ENCODE measurements at places on chromosomes 1 and 21.

DNA sequence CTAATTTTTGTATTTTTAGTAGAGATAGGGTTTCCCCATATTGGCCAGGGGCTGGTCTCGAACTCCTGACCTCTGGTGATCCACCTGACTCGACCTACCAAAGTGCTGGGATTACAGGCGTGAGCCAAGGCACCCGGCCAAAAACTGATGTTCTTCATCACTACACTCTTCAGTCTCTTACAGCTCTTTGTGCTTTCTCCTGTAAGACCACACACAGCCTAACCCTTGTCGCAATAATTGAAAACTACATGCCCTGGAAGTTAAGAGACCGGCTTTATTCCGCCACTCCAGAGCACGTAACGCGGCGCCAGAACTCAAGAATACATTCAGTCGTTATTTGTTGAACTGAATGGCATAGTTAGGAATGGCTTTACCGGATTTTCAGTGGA, 552 bp downstream of the GPATCH4 start:
- DNase-seq = no peak

- peak; percentile 54 for DNase-seq
Observed at GRCh38 chr1:79695138-79695537, 688.6 kb upstream of the ADGRL4 start.

DNA sequence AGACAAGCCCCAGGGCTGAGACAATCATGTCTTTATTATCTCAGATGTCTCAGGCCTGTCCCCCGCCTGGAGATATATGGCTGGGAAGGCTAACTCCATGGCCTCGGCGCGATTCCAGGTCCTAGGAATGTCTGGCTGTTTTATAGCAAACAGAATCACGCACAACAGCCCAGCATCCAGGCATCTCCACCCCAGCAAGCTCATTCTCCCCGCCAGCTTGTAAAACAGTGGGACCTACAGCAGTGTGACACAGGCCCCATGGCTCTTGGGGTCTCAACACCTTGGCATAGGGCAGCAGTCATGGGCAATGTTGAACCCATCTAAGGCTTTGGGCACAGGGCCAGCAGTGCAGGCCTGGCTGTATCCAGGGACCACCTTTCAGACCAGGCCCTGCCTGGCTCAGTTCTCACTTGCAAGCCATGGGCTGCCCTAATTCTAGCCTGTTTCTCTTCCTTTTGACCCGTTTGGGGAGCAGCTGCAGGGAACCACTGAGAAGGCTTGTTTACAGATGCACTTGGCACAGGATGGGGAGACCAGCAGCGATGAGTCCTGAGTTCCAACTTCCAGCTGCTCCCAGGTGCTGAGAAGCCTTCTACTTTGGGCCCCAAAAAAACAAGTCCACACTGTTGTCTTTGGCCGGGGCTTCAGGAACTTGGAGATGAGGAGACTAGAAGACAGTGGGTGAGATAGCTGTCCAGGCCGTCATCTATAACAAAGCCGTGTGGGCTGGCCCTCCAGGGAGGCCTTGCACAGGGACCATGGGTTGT, 34.4 kb downstream of the WNT4 start:
- DNase-seq = no peak

DNA sequence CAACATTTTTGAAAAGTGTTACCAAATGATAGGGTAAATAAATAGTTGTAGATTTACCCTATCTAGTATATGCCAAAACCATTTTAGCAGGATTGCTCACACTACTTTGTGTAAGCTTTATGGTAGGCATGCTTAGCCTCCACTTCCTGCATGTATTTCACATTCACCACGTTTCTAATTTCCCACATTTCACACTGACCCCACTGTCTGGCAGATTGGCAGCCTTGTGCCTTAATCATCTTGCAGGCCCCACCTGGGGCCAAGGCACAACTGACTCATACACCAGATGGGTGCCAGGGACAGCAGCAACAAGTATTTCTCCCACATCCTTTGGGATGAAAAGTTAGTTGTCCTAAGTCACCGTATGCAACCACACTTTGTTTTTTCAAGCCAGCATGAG, 21.2 kb upstream of the CENPF start:
- no peak for DNase-seq

GRCh38 chr21:43921571-43921978, 56.6 kb downstream of the AGPAT3 start:
- no peak for DNase-seq

- no peak for DNase-seq
Observed at GRCh38 chr1:54564312-54565112, 16.5 kb downstream of the ACOT11 start.

DNA sequence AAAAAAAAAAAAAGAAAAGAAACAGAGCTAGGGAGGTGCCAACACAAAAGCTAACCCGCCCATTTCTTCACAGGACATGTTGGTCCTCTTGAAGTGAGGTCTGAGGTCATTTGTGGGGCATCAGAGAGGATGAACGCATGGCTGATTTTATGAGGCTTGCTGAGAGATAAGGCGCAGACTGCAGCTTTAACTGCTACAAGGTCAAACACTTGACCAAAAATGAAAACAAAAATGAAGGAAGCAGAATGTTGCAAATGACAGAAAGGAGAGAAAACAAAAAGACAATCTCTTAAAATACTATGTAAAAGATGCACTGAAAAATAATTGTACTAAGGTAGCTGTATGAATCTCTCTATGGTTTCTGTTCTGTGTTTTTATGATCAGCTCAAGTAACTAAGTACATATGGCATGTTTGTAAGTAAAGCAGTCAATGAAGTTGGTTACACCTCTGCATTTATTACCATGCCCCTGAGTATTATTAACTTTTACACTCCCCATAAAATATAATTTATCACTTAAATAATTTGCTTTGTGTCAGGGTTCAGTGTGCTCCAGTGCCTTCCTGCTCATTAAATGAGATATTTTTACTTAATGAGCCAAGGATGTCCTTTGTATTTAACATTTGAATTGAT, 249.1 kb upstream of the NR5A2 start:
- DNase-seq = no peak

DNA sequence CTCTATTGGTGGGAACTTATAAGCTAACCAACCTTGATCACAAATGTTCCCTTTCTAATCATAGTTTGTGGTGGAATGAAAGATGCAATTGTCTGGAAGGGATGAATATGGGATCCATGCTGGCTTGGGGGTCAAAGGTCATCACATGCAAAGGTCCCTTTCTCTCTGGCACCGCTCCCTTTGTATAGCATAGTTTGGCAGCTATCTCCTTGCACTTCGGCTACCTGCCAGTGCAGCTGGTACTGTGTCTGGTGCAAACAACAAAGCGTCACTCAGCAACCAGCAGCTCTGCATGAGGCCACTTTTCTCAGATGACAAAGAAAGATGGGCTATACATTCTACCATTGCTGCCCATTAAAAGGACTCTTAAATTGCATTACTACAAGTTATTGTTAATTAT, 188.2 kb upstream of the NFIA start:
- no peak for DNase-seq

DNA sequence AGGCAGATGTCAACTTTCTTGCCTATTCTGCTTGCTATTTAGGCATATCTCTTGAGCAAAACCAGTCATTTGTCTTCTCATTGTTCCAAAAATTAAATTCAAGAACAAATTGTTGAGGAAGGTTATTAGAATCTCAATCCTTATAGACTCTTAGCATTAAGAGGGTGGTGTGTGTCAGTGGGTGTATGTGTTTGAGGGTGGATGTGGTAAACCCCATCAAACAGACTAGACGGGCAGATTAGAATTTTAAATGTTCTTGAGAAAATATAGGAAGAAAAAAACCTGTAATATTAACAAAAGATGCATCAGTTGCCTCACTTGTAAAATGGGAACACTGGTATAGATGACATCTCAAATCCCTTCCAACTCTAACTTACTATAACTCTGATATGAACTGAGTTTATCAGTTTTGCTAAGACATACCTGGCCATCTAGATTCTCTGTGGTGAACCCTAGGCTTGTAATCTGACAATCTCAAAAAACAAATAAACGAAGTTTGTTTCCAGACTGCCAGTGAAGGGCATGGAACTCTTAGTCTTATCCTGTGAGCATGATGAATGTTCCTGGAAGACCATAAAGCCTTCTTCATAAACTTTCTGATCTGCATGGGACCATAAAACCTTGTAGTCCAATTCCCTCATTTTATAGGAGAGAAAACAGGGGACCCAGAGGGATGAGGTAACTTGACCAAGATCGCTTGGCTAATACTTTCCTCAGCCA, 176.3 kb upstream of the SGIP1 start:
- no peak for DNase-seq

GRCh38 chr1:15835741-15836510, 11.6 kb upstream of the SPEN start:
- peak; percentile 78 for DNase-seq

DNA sequence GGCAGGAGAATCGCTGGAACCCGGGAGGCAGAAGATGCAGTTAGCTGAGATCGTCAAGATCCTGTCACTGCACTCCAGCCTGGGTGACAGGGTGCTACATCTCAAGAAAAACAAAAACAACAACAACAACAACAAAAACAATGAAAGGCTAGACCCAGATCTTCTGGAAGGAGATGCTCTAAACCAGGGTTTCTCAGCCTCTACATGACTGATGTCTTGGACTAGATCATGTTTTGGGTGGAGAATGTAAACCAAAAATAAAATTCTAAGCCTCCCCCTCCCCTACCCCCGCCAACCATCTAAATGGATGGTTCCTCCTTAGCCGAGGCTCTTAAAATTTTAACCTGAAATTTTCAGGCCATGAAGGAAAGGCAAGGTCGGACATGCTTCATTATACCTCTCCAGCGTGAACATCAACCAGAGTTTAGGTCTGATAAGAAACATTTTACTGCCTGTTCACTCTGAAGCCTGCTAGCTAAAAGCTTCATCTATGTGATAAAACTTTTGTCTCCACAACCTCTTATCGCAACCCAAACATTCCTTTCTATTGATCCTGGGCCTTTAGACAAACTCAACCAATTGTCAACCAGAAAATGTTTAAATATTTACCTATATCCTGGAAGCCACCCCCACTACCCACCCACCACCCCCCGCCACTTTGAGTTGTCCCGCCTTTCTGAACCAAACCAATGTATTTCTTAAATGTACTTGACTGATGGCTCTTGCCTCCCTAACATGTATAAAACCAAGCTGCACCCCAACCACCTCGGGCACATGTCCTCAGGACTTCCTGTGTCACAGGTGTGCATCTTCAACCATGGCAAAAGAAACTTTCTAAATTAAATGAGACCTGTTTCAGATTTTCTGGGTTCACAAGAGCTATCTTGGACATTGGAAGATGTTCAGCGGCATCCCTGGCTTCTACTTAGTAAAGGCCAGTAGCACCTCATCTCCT, 1.9 kb upstream of the CAPN2 start:
- no peak for DNase-seq

DNA sequence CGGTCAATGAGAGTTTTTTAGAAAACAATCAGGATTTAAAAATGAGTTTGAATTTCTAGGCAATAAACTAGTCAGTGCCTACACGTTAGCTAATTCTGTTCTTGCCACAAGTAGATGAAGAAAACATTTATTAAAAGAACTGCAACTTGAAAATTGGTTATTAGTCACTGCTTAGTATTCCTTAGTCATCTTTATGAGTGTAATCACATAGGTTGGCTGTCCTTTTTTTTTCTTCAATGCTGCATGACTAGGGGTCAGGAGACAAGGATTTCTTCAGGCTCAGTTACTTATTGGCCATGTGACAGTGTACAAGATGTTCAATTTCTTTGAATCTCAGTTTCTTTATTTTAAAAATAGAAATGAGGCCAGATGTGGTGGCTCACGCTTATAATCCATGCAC, 17.1 kb downstream of the SOAT1 start:
- DNase-seq = peak; percentile 96

DNA sequence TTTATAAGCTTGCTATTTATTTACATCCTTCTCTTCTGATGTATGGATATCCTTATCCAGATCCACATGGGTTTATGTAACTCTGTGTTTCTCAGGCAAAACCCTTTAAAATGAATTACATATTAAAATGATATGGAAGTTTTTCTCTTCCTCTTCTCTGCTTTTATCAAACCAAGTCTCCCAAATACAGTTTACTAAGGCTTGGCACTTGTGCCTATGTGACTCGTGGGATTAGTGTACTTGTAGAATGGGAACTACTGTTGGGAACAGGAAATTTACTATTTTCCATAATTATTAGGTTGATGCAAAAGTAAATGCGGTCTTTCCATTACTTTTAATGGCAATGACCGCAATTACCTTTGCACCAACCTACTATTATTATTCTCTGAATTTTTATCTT, 14.8 kb downstream of the SIM2 start:
- DNase-seq = no peak

DNA sequence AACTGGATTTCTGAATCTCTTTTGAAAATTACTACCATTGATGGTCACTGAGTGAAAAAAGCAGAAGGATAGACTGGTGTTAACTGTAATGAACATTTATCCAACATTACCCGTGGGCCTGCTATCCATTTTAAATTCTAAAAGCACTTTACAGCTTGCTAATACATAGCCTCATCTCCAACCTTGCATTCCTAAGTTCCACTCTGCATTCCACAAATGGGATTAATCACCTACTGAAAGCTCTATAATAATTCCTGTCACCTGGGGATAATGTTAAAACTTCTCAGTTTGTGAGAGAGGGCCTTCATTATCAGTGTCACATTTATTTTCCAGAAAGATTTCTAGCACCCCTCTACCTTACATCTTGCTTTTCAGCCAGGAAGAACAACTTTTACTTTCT, 38.2 kb downstream of the PTPRC start:
- no peak for DNase-seq

DNA sequence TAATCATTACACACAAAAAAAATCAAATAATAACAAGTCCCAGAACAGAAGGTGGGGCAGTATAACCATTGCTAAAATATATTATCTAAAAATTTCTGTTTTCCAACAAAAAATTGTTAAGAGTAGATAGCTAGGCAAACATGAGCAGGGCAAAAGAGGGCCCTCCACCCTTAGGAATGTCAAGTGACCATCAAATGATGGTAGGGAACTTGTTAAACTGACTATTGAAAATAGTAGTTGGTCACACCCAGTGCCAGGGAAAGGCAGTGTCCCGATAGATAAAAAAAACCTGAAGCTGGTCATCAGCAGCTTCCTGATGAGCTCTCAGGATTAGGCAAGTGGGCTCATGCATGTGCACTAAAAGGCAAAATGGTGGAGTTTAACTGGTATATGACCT, 18.4 kb upstream of the COP1 start:
- no peak for DNase-seq

Measured in epithelial cell of proximal tubule (primary cell).